ENCODE measurements at places on chromosomes 1 and 21.

- no peak overlapping the region for H3K4me3 ChIP-seq
- no peaks in the 10 kb centered on the region for H3K36me3 ChIP-seq
- no peaks in the 10 kb centered on the region for H3K4me1 ChIP-seq
- no peak overlapping the region for H3K27ac ChIP-seq
- DNase-seq, result no peak
Measured at GRCh38 chr1:215489771-215490565, 77.1 kb upstream of the KCTD3 start.

GRCh38 chr1:11407301-11407994, 71.5 kb upstream of the DISP3 start:
- peaks cover 64% of the 10 kb centered on the region for H3K27me3 ChIP-seq
- no peak overlapping the region for H3K4me3 ChIP-seq
- H3K4me1 ChIP-seq, result no peaks in the 10 kb centered on the region
- DNase-seq, result no peak
- no peaks in the 10 kb centered on the region for H3K36me3 ChIP-seq

DNA sequence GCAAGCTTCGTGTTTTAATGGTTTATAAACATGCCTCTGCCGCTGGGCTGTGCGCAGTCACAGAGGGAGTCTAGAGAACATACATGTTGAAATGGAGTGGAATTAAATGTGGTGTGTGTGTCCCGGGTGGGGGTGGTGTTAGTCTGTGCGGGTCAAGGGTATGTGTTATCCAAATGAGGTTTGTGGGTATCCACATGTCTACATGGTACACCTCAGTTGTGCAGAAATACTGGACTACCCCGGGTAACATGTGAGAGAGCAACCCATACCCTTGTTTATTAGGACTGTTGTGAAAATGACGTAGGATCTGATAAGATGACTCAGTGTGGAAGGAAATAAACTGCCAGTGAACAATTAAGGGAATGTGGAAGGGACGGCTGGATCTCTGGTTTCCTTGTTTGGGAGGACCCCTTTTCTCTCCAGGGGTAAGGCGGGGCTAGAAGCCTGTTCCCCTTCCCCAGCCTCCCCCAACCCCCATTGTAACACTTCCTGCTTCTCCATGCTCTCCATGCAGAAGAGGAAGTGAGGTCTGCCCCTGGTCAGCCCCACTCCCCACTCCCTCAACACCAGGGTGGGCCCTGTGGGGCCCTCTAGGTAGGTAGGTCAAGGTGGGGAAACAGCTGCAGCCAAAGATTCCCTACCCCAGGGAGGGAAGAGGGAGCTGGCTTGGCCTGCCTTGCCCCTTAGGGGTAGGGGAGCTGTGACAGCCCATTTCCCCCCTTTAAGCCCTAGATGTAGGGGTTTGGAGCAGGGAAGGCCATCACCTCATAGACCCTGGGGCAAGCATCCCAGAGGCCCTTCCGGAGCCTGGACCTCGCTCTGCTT, 690 bp downstream of the EPS8L3 start:
- no peaks in the 10 kb centered on the region for H3K36me3 ChIP-seq
- no peaks in the 10 kb centered on the region for H3K27me3 ChIP-seq
- H3K4me1 ChIP-seq, result peaks cover 19% of the 10 kb centered on the region

DNA sequence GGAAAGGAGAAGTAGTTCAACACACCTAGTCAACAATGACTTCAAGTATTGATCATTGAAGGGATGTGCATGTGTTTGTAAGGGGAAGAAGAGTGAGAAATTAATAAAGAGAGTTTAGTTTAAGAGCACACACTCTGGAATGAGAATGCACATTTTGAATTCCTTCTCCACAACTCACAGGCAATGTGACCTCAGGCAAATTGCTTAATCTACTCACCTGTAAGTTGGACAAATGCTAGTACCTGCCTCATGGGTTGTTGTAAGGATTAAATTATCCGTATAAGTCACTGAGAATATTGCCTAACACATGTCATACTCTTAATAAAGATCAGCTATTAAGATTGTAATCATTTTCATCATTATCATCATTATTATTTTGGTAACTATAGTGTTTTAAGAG, 204.0 kb upstream of the NFIA start:
- H3K4me1 ChIP-seq, result no peaks in the 10 kb centered on the region
- DNase-seq, result no peak
- no peak overlapping the region for H3K27ac ChIP-seq
- no peak overlapping the region for H3K4me3 ChIP-seq

GRCh38 chr1:193634876-193635275, 448.5 kb upstream of the B3GALT2 start:
- H3K27me3 ChIP-seq, result no peaks in the 10 kb centered on the region
- H3K4me1 ChIP-seq, result peaks cover 2% of the 10 kb centered on the region

- no peak overlapping the region for H3K4me3 ChIP-seq
- H3K36me3 ChIP-seq, result no peaks in the 10 kb centered on the region
- H3K27me3 ChIP-seq, result no peaks in the 10 kb centered on the region
- no peak overlapping the region for H3K27ac ChIP-seq
Measured at GRCh38 chr1:98402860-98403259, 258.7 kb upstream of the SNX7 start.

DNA sequence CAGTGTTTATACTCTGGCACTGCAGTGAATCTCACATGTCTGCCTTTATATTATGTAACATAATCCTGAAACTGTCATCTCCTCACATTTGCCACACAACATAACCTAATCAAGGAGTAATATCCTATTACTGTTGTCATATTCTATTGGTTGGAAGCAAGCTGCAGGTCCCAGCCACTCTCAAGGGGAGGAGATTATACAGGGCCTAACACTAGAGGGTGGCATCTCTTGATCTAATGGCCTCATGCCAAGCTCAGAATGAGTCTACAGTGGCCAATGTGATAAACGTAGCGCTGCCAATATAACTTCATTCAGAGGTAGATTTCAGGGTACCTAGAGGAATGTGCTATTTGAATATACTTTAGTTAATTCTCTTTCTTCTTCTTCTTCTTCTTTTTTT, 166.8 kb downstream of the BACH1 start:
- no peak overlapping the region for H3K4me3 ChIP-seq
- no peak for DNase-seq
- no peaks in the 10 kb centered on the region for H3K4me1 ChIP-seq
- H3K36me3 ChIP-seq, result no peaks in the 10 kb centered on the region
- H3K27me3 ChIP-seq, result no peaks in the 10 kb centered on the region

- DNase-seq, result no peak
- H3K4me3 ChIP-seq, result no peak overlapping the region
- no peaks in the 10 kb centered on the region for H3K36me3 ChIP-seq
- no peaks in the 10 kb centered on the region for H3K27me3 ChIP-seq
- H3K27ac ChIP-seq, result no peak overlapping the region
Measured at GRCh38 chr1:58844176-58844575, 60.3 kb upstream of the JUN start.

GRCh38 chr21:43696214-43696613, 22.7 kb upstream of the PDXK start:
- no peak overlapping the region for H3K27ac ChIP-seq
- no peaks in the 10 kb centered on the region for H3K27me3 ChIP-seq
- H3K4me1 ChIP-seq, result peaks cover 6% of the 10 kb centered on the region
- H3K36me3 ChIP-seq, result peaks cover 49% of the 10 kb centered on the region

DNA sequence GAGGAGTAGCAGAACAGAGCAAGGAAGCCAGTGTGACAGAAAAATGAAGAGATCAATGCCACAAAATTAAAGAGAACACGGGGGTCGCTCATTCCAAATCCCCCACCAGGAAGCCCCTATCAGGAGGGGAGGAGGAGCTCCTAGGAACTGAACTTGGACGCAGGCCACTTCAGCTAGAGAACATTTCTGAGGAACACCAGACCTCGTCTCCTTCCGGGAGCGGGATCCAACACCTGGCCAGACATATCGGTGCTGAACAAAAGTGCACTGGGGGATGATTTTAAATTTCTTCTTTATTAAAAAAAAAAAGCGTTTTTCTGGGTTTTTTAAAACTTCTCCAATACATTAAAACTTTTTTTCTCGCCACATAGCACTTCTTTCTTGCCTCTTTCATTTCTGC, 40.8 kb downstream of the OLFML2B start:
- H3K4me3 ChIP-seq, result no peak overlapping the region
- peaks cover 6% of the 10 kb centered on the region for H3K36me3 ChIP-seq
- no peaks in the 10 kb centered on the region for H3K27me3 ChIP-seq
- no peaks in the 10 kb centered on the region for H3K4me1 ChIP-seq

GRCh38 chr1:202663131-202663530, 47.1 kb downstream of the SYT2 start:
- H3K27ac ChIP-seq, result no peak overlapping the region
- DNase-seq, result no peak

GRCh38 chr1:31417148-31417547, 4.1 kb downstream of the SERINC2 start:
- no peaks in the 10 kb centered on the region for H3K36me3 ChIP-seq
- DNase-seq, result no peak
- H3K4me1 ChIP-seq, result peaks cover 18% of the 10 kb centered on the region
- H3K27me3 ChIP-seq, result peaks cover 48% of the 10 kb centered on the region
- no peak overlapping the region for H3K4me3 ChIP-seq
- no peak overlapping the region for H3K27ac ChIP-seq

DNA sequence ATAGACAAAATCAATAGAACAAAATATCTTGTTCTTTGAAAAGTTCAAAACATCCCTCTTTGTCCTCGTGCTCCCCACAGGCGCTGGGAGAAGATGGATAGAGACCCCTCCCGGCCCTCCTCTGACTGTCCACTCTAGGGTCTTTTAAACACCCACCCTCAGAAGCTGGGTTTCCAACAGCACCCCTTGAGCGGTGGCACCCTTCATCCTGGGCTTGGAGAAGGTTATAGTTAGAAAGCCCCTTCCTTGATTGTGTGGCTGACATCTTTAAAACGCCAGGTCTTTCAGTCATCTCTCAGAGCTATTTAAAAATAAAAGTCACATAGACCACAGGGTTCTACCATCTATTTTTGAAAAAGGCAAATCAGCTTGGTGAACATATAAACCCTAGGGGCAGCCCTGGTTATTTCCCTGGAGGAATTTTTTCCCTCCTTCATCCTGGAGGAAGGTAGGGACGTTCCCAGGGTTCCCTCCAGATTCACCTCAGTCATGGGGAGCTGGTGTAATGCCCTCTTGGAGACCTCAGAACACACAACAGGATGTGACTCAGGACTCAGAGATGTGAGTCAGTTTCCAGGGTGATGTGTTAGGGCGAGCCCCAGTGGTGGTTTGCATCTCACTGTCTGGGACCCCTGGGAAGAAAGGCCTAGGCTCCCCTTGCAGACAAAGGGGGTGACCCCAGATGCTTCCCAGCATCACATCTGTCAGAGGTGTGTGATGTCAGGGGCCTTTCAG, 138.5 kb downstream of the CLIC6 start:
- peaks cover 5% of the 10 kb centered on the region for H3K36me3 ChIP-seq
- DNase-seq, result no peak
- H3K4me1 ChIP-seq, result no peaks in the 10 kb centered on the region
- no peak overlapping the region for H3K4me3 ChIP-seq
- no peak overlapping the region for H3K27ac ChIP-seq

DNA sequence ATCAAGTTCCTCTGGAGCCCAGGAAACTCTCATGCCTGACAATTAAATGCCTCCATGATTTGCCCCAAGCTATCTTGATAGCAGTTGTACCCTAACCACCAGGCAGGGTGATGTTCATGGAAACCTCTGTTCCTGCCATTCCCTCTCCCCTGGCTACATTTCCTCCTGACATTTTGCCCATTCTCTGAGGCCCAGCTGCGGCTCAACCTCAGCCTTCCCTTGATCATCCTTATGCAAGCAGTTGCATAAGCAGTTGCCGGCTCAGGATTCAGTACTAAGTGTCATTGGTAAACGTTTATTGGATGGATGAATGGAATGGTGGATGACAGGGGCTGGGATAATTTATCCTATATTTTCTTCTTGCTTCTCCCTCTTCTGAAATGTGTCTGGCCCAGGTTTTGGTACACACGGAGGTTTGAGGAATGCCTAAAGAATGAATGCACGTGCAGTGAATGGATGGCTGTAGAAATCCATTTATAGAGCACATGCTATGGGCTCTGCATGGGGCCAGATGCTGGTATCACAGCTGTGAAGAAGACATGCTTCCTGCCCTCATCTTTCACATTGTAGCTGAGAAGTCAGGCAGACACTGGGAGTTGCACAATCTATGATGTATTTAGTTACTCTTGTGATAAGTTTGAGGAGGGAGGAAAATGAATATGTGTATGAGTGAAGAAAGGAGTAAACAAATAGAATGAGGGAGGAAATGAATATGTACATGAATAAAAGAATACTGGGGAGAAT, 261.8 kb downstream of the FOXD2 start:
- peaks cover 20% of the 10 kb centered on the region for H3K27me3 ChIP-seq
- no peaks in the 10 kb centered on the region for H3K36me3 ChIP-seq
- no peak overlapping the region for H3K4me3 ChIP-seq
- no peak for DNase-seq

DNA sequence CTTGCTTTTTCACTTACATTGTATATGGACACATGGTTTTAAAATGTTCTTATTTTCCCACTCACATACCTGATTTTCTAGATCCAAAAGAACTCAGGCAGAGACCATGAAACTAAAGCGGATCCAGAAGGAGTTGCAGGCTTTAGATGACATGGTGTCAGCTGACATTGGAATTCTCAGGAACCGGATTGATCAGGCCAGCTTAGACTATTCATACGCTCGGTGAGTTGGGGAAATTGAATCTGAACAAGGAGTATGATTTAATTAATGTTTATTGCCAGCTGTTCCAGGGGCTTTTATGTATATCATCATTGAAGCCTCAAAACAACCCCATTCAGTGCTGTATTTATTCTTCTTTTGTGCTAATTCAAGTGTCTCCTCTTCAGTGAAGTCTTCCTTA, 12.7 kb downstream of the GORAB start:
- peaks cover 100% of the 10 kb centered on the region for H3K36me3 ChIP-seq
- H3K4me1 ChIP-seq, result no peaks in the 10 kb centered on the region
- H3K27me3 ChIP-seq, result no peaks in the 10 kb centered on the region
- no peak overlapping the region for H3K27ac ChIP-seq

DNA sequence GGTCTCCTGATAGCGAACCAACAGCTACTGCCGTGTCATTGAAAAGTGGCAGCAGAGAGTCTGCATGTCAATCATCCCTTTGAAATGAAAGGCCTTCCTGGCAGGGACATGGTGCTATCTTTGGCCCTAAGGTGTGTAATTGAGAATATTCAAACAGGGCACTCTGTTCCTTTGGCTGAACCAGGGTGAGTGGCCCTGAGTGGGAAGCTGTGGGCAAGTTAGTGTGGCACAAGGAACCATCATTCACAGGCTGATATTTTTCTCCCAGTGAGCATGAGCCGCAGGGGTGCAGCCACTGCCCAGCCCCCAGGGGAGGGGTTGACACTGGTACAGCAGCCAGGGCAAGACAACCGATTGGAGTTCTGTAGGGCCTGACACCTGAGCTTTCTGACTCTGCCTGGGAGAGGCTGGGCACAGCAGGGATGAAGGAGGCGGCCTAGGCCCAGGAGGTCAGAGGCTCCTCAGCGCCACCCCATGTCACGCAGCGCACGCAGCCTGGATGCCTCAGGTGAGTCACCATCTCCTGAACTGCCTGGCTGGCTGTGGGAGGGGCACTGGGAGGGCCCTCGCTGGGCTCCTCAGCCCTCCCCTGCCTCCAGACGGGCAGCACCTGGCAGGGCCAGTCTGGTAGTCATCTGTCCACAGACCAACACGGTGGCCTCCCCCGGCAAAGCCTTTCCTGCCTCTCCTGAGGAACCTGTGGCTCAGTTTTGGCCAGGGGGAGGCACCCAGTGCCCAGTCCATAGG, 13.2 kb downstream of the QSOX1 start:
- H3K36me3 ChIP-seq, result peaks cover 11% of the 10 kb centered on the region
- H3K4me1 ChIP-seq, result peaks cover 65% of the 10 kb centered on the region
- H3K27me3 ChIP-seq, result no peaks in the 10 kb centered on the region
- no peak for DNase-seq
- peak overlapping the region; percentile 90 for H3K27ac ChIP-seq
- no peak overlapping the region for H3K4me3 ChIP-seq

GRCh38 chr1:44842862-44843655, at the start of gene PTCH2:
Gene PTCH2 (minus strand): TSS chr1:44843253. CDS start chr1:44842932, 321 bp downstream.
- no peaks in the 10 kb centered on the region for H3K27me3 ChIP-seq
- H3K36me3 ChIP-seq, result no peaks in the 10 kb centered on the region
- peak; percentile 74 for DNase-seq
- peaks cover 11% of the 10 kb centered on the region for H3K4me1 ChIP-seq
- peak within 1 kb of the TSS; percentile 50 for H3K27ac ChIP-seq
